Activated CD8-positive, alpha-beta T cell treated with anti-CD3 and anti-CD28 coated beads, Interleukin-2, amount 10 ng/mL, durations not matched to agents 7 days and 5 days (primary cell): ENCODE measurements at places on chromosomes 4 and X.

- no peaks in the 10 kb centered on the region for H3K4me1 ChIP-seq
- DNase-seq = no peak
- no peaks in the 10 kb centered on the region for H3K36me3 ChIP-seq
- H3K27ac ChIP-seq = no peak overlapping the region
These were observed 207.3 kb upstream of the ANXA10 start for GRCh38 chr4:167885071-167885470.

DNA sequence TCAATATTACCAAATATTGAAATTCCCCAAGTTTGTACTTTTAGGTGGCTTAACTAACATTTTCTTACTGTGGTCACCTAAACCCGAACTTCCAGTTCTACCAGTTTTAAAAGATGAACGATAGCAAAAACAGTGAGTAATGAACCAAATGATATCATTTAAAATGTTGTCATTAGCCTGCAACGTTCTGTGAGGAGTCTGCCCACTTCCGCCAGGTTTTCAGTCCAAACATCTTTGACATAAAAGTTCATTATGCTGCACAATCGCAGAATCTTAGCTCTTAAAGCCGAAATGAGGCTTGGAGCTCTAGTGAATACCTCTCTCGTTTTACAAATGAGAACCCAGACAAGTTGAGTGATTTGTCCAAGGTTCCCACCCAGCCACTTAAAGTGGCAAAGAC lies 762 bp downstream of the PIGA start:
- peak overlapping the region; percentile 95 for H3K27ac ChIP-seq
- H3K4me3 ChIP-seq = peak overlapping the region; percentile 91
- peaks cover 7% of the 10 kb centered on the region for H3K27me3 ChIP-seq
- H3K4me1 ChIP-seq = peaks cover 18% of the 10 kb centered on the region
- DNase-seq = peak; percentile 45
- H3K36me3 ChIP-seq = peaks cover 8% of the 10 kb centered on the region

GRCh38 chr4:23324021-23324690 lies 565.7 kb downstream of the PPARGC1A start:
- H3K4me3 ChIP-seq = no peak overlapping the region
- peaks cover 3% of the 10 kb centered on the region for H3K4me1 ChIP-seq
- H3K27me3 ChIP-seq = no peaks in the 10 kb centered on the region
- no peaks in the 10 kb centered on the region for H3K36me3 ChIP-seq
- no peak overlapping the region for H3K27ac ChIP-seq
- DNase-seq = no peak

- H3K4me3 ChIP-seq = peak overlapping the region; percentile 81
- H3K36me3 ChIP-seq = peaks cover 55% of the 10 kb centered on the region
- no peak for DNase-seq
- H3K27ac ChIP-seq = peak overlapping the region; percentile 91
These were observed 30.1 kb downstream of the NOP14 start for GRCh38 chr4:2932951-2933565.

GRCh38 chr4:112604589-112604988 lies 32.1 kb downstream of the ZGRF1 start:
- no peaks in the 10 kb centered on the region for H3K27me3 ChIP-seq
- DNase-seq = peak; percentile 48
- H3K4me3 ChIP-seq = no peak overlapping the region
- no peak overlapping the region for H3K27ac ChIP-seq
- H3K4me1 ChIP-seq = no peaks in the 10 kb centered on the region
- H3K36me3 ChIP-seq = peaks cover 13% of the 10 kb centered on the region

- H3K36me3 ChIP-seq = no peaks in the 10 kb centered on the region
- no peak for DNase-seq
- H3K27ac ChIP-seq = no peak overlapping the region
- no peaks in the 10 kb centered on the region for H3K27me3 ChIP-seq
- no peak overlapping the region for H3K4me3 ChIP-seq
These were observed 881.6 kb downstream of the PCDH18 start for GRCh38 chr4:136650541-136651277.

DNA sequence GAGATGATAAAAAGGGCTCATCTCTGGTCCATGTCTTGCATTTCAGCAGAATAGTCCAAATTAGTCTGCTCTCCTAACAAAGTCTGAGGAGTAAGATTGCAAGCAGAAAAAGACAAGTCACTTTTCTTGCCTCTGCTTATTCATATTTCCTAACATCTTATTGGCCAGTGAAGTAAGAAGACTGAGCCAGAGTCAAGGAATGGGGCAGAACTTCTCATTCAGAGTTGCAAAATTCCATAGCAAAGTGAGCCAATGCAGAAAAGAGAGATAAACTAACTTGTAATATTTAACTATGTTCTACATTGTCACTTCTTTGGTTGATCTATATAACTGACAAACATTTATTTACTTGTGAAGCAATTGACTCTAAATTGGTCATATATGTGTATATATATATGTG lies 2304.0 kb downstream of the ARAP2 start:
- no peak overlapping the region for H3K4me3 ChIP-seq
- H3K36me3 ChIP-seq = no peaks in the 10 kb centered on the region
- DNase-seq = no peak
- H3K27me3 ChIP-seq = no peaks in the 10 kb centered on the region
- no peaks in the 10 kb centered on the region for H3K4me1 ChIP-seq

GRCh38 chr4:169660929-169661328 lies 40.6 kb downstream of the CLCN3 start:
- no peaks in the 10 kb centered on the region for H3K27me3 ChIP-seq
- H3K27ac ChIP-seq = no peak overlapping the region
- H3K4me3 ChIP-seq = no peak overlapping the region
- H3K36me3 ChIP-seq = peaks cover 4% of the 10 kb centered on the region
- peaks cover 26% of the 10 kb centered on the region for H3K4me1 ChIP-seq
- no peak for DNase-seq

- peaks cover 9% of the 10 kb centered on the region for H3K4me1 ChIP-seq
- peaks cover 45% of the 10 kb centered on the region for H3K27me3 ChIP-seq
- no peak overlapping the region for H3K27ac ChIP-seq
- DNase-seq = no peak
- peaks cover 5% of the 10 kb centered on the region for H3K36me3 ChIP-seq
These were observed 4.6 kb upstream of the HSPA4L start for GRCh38 chr4:127777487-127777886.

- H3K36me3 ChIP-seq = no peaks in the 10 kb centered on the region
- H3K27ac ChIP-seq = no peak overlapping the region
- no peak overlapping the region for H3K4me3 ChIP-seq
- H3K4me1 ChIP-seq = peaks cover 28% of the 10 kb centered on the region
- H3K27me3 ChIP-seq = no peaks in the 10 kb centered on the region
These were observed 22.8 kb upstream of the OPN1LW start for GRCh38 chrX:154121207-154121606.

DNA sequence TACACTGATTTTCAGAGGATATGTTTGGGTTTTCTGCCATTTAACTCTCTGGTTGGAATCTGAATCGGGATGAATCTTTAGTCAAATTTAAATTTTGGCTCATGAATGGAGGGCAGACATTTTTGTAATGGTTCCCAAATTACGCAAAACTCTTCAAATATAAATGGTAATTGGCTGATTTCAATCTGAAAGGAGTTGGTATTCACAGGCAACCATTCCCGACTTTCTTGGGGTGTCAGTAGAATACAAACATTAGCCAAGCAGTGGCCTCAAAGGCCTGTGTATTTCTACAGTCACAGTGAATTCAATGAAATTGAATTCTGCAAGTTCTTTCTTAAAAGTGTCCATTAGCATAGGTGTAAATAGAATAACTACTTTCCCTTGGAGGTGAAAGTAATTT lies 668.8 kb upstream of the PRKX start:
- H3K36me3 ChIP-seq = no peaks in the 10 kb centered on the region
- H3K27ac ChIP-seq = no peak overlapping the region
- no peaks in the 10 kb centered on the region for H3K4me1 ChIP-seq
- H3K27me3 ChIP-seq = no peaks in the 10 kb centered on the region
- DNase-seq = no peak

DNA sequence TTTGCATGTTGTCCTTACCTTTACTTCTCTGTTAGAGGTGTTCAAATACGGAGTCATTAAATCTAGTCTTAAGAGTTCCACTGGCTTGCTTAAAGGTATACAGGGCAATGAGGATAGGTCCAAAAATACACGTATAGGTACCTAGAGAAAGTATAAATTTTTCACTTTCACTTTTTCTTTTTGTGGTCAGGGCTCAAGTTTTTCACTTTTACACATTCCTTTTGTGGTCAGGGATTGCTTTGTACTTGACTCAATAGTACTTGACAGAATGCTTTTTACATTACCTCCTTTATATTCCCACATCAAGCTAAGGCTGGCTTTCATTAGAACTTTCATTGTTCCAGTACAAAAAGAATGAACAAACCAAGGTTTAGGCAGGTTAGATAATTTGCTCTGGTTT lies 21.7 kb downstream of the TMEM184C start:
- peak overlapping the region; percentile 23 for H3K4me3 ChIP-seq
- H3K27me3 ChIP-seq = no peaks in the 10 kb centered on the region
- H3K27ac ChIP-seq = no peak overlapping the region
- no peak for DNase-seq
- H3K36me3 ChIP-seq = peaks cover 70% of the 10 kb centered on the region
- peaks cover 17% of the 10 kb centered on the region for H3K4me1 ChIP-seq

DNA sequence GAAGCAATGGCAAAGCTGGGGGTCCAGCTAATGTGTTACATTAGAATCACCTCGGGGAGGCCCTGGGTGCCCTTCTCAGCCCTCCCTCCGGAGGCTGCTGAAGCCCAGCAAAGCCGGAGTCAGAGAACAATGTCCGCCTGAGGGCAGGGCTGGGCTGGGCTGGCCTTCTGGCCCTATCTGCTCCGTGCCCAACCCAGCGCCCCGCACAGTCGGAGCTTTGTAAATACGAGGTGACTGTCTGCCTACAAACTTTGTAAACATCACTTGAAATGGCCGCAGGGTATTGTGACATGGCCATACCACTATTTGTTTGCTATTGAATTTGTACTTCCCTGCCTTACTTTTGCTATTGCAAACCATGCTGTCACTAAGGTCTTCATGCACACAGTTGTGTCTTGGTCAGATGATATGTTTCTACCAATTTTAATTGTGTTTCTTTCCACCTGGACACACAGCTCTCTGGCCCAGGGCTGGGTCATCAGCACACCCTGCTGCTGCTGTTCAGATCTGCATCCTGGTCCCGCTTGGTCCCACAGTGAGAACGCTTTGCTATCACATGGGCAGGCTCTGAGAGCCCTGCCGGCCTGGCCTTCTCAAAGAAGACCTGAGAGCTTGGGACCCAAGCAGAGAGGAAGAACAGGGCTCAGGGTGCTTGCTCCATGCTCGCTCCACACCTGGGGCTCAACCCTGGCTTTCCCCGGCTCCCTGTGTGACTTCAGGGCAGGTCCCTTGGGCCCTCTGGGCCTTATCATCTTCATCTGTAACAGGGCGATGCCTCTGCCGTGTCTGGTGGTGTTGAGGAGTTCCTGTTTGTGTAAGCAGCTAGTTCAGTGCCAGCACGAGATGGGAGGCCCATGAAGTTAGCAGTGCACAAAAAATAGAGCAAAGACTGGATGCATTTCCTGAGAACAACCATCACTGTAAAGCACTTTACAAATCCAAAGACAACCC lies 2.3 kb downstream of the S100P start:
- peak overlapping the region; percentile 73 for H3K4me3 ChIP-seq
- H3K27me3 ChIP-seq = no peaks in the 10 kb centered on the region
- H3K36me3 ChIP-seq = peaks cover 22% of the 10 kb centered on the region
- H3K27ac ChIP-seq = peak overlapping the region; percentile 96
- peaks cover 88% of the 10 kb centered on the region for H3K4me1 ChIP-seq

DNA sequence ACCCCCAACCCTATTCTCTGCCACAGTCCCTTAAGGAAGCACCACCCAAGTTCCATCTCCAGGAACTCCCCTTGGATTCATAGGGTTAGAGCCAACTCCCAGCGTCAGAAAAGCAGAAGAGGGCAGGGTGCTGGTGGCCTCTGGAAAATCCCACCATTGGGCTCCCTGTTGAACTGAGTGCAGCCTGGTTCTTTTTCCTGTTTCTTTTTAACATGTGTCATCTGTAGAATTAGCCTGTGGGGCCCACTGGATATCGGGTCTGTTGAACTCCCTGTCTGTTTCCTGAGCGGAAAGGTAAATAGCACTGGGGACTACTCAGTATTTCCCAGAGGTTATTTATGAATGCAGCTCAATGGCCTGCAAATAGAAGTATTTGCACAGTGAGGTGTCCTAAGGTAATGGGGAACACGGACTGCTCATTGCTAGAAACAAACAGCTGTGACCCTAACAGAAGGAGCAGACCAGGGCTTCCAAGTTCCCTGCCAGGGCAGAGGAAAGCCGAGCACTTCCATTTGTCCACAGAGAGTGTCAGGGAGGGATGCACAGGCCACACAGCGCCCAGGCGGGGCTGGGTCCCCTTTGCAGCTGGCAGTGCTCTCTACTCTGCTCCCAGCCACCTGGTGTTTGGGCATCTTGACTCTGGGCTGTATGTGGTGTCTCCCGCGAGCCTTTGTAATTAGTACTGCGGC lies 102.6 kb downstream of the FHDC1 start:
- DNase-seq = no peak
- H3K4me3 ChIP-seq = no peak overlapping the region
- H3K27me3 ChIP-seq = peaks cover 30% of the 10 kb centered on the region
- H3K36me3 ChIP-seq = no peaks in the 10 kb centered on the region
- H3K27ac ChIP-seq = no peak overlapping the region

DNA sequence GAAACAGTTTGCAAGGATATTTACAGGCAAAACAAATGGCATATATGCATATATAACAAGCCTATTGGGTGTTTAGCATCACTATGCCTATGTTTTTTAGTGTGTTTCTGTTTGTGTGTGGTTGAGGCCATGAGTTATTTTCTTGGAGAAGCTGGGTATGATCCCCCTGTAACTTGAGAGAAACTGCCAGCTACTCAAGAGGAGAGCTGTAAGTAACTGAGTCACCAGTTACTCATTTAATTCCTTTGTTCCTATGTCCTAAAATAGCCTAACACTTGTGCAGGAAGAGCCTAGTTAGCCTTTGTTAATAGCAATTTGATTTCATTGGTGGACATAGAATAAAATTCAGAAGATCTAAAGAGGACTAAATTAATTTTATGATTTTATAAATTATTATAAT lies 79.1 kb downstream of the PWWP3B start:
- H3K4me3 ChIP-seq = no peak overlapping the region
- H3K36me3 ChIP-seq = no peaks in the 10 kb centered on the region

- H3K4me3 ChIP-seq = no peak overlapping the region
- DNase-seq = no peak
- H3K36me3 ChIP-seq = no peaks in the 10 kb centered on the region
- H3K27me3 ChIP-seq = no peaks in the 10 kb centered on the region
- peaks cover 11% of the 10 kb centered on the region for H3K4me1 ChIP-seq
- H3K27ac ChIP-seq = no peak overlapping the region
These were observed 56.7 kb downstream of the PPP3CA start for GRCh38 chr4:101290654-101291053.

DNA sequence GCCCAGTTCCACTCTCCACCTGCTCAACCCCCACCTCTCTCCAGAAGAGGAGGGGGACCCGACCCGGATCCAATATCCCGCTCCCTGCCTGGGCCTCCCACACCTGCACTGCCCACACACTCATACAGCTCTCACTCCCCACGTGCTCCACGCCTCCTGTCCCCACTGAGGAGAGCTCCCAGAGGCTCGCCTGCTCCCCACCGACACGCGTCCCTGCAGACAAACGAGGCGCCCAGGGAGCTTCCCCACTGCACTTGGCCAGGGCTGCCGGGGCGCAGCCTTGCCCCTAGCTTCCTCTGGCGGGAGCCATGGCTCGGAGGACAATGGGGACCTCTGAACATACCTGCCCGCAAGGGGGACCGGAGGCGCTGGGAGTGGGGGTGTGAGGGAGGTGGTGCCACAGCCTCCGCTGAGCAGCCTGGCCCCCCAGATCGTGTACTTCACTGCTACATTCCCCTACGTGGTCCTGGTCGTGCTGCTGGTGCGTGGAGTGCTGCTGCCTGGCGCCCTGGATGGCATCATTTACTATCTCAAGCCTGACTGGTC lies 5.0 kb downstream of the SLC6A8 start:
- H3K27ac ChIP-seq = no peak overlapping the region
- H3K4me3 ChIP-seq = no peak overlapping the region
- peaks cover 10% of the 10 kb centered on the region for H3K36me3 ChIP-seq
- no peaks in the 10 kb centered on the region for H3K4me1 ChIP-seq
- no peak for DNase-seq
- H3K27me3 ChIP-seq = peaks cover 2% of the 10 kb centered on the region
